ENCODE measurements at places on chromosomes 13 and 19.

DNA sequence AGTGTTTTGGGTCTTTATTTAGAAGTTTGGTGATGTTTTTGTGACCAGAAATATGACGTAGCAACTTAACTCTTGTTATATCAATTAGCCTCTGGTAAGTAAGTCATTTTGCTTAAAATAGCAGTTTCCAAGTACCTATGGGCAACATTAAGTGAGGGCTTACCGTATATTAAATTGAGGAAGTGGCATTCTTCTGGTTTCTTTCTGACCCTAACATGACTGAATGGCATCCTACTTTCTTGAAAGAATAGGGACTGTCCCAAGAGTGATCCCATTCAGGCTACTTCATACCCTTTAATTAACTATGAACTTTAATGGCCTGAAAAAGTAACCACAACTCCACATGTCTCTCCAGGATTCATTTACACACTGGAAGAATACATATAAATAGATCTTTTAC, 106.6 kb downstream of the MZT1 start:
- DNase-seq, result no peak

DNA sequence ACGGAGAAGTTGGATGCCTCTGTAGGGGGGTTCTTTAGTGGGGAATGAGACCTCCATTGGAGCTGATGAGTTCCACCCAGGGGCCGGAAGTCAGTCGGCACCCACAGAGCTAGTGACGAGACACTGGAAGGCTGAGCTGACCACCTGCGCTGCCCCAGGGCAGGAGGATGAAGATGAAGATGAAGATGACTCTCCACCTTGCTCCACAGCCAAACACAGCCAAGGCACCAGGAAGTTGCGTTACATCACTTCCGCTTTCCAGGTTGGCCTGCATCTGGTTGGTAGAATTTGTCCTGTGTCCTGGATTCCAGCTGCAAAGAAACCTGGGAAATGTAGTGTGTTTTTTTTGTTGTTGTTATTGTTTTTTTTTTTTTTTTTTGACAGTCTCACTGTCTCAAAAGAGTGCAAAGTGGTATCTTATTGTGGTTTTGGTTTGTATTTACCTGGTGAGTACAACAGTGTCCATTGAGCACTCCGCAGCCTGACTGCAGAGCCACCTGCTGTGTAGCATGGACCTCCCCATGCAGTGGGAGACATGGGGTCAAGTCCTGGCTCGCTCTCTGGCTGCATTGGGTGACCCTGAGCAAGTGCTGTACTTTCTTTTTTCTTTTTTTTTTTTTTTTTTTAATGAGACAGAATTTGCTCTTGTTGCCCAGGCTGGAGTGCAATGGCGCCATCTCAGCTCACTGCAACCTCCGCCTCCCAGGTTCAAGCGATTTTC, 1.9 kb downstream of the TBC1D17 start:
- DNase-seq, result no peak

DNA sequence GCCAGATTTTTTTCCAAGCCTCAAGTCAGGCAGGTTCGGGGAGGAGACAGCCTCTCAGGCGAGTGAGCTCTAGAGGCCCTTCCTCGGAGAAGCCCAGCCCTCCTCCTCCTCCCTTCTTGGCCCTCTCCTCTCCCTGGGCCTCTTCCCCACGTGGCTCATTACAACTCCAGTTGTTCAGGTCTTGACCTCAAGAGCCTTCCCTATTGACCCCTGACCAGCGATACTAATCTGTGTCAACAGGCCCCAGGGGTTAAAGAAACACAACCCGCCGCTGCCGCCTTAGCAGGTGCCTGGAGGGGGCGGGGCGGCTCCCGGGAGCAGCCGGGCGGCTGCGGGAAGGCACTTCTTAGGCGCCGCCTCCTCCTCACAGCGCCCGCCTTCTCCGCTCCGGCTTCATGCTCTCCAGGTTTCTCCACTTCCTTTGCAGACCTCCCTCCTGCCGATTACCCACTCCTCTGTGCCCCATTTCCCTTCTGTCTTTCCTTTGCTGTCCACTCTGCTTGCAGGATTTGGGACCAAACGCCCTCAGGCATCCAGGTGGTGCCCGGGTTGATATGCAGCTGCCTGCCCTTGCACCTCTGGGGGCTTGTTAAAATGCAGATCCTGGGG, 51.0 kb downstream of the LYL1 start:
- DNase-seq, result peak; percentile 53

DNA sequence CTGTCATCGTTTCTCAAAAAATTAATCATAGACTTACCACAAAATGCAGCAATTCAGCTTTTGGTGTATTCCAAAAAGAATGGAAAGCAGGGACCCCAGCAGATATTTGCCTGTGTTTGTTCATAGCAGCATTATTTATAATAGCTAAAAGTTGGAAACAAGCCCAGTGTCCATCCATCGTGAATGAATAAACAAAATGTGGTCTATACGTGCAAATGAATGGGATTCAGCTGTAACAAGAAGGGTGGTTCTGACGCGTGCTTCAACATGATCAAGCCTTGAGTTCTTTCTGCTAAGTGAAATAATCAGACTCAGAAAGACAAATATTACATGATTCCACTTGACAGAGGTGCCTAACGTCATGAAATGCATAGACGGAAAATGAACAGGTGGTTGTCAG, 36.4 kb downstream of the PSG11 start:
- DNase-seq, result no peak

DNA sequence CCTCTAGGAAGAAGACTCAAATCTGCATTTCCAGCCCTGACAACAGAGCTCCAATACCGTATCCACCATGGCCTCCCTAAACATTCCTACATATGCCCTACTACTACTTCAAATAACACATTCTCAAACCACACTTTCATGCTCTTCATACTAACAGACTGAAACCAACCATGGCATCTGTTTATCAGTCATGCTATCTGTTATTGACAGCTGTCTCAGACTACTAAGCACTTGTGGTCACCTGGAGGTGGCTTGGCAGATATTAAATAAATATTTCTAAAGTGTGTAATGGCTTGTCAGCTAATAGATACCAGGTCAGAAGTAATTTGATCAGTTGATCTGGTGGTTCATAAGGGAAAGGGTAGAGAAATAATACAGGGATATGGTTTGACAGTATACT, 489.1 kb downstream of the DIAPH3 start:
- DNase-seq, result no peak

DNA sequence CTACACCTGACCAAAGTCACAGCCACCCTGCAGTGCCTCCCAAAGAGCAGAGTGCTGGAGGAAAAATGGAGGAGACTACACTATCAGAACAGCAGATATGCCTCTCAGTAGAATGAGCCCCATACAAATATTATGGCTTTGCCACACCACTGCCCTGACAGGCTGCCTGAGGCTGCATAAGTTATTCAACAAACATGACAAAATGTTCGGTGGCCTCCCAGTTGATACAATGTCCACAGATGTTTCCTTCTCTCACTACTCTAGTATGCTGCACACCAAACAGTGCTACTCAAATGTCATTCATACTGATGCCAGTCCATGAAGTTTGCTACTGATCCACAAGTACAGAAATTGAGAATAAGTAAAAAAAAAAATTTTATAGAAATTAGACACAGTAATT, 41.0 kb downstream of the N4BP2L2 start:
- no peak for DNase-seq

DNA sequence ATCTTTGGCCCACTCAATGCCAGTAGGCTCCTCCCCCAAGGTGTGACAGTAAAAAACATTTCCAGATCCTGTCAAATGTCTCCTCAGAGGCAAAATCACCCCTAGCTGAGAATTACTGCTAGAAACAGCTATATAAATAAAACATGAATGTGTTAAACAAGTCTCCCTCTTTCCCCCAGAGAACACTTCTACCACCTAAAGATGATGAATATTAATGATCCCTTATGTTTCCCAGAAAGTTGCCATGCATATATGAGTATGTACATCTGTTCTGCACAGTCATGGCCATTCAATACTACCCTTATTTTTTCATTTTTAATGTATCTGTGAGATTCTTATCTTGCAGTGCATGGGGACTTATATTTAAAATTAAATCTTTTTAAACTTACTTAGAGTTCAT, 230.0 kb downstream of the SHISA2 start:
- DNase-seq, result no peak

GRCh38 chr13:45082964-45083363, 37.3 kb upstream of the GTF2F2 start:
- DNase-seq, result no peak

- DNase-seq, result peak; percentile 61
These were observed 22.1 kb downstream of the PLEKHF1 start for GRCh38 chr19:29687244-29687896.

DNA sequence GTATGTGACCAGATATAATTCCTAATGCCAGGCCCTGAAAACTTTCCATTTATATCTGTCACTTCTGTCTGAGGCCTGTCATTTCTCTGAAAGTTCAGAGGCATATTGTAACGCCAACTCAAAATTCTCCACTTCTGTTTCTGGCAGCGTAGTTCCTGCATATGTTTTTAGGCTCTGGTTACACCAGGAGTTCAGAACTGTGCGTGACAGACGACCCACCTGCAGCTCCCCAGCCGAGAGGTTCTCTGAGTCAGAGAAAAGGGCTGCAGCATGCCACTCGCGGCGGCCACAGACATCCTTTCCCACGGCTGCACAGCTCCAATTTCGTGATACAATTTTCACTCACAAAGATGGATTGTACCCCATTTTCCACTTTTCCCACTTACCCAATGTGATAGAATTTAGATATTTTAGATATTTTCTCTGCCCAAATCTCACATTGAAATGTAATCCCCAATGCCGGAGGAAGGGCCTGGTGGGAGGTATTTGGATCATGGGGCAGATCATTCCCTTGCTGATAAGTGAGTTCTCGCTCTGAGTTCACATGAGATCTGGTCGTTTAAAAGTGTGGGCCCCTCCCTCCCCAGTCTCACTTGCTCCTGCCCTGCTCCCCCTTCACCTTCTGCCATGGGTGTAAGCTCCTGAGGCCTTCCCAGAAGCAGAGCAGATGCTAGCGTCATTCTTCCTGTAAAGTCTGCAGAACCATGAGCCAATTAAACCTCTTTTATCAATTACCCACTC, 308.1 kb downstream of the LIG4 start:
- DNase-seq, result no peak

GRCh38 chr13:96999091-96999490, 4.8 kb upstream of the OXGR1 start:
- no peak for DNase-seq

GRCh38 chr19:16005925-16006324, 57.1 kb downstream of the OR10H4 start:
- DNase-seq, result no peak

- DNase-seq, result peak; percentile 74
These were observed 55.4 kb downstream of the SACS start for GRCh38 chr13:23377983-23378632.

DNA sequence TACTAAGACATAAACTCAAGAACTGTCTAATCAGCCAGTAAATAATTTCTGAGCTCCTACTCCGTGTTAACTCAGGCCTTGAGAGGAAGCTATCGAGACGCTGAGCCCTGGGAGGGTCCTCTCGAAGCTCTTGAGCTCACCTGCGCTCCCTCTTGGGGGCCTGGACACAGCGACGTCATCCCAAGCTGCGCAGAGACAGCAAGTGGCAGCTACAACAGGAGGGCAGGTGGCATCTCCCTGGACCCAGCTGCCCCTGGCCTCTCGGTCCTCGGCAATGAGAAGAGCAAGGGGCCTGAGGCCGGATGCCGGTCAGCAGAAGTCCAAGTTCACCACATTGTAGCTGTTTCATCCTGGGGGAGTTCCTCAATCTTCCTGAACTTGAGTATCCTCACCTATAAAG, 30.5 kb upstream of the TUBGCP3 start:
- no peak for DNase-seq

DNA sequence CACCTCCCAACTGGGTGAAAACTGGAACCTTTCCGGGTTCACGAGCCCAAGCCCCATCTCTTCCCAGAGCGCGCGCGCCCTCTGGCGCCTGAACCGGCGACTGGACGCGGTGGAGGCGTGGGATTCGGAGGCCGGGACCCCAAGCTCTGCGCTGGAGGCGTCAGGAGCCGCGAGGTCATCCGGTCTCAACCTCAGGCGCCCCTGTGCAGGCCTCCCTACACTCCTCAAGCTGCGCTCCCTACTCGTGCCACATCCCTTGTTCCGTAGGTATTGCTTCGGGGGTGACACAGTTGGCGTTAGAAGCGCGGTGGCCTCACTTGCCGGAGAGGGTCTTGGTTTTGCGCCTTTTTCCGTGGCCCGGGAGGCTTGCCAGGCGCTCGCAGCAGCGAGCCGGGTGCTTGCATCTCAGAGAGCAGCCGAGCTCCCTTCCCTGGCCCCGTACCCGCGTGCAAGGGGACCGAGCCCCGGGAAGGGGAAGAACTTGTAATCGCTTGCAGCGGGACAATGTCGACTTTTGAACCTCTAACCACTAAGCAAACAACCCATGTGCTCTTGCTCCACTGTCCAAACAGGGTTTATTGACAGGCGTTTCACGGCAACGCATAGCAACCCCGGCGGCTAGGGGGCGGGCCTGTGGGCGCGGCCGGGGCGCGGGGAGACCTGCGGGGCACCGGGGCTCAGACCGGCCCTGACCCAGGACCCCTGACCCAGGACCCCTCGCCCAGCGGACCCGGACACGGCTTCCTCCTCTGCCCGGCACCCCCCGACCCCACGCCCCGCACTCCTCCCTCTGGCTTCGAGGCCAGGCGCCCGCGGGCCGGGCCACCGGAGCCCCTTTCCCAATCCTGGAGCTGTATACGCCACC, 8.5 kb downstream of the CDX2 start:
- peak; percentile 59 for DNase-seq

DNA sequence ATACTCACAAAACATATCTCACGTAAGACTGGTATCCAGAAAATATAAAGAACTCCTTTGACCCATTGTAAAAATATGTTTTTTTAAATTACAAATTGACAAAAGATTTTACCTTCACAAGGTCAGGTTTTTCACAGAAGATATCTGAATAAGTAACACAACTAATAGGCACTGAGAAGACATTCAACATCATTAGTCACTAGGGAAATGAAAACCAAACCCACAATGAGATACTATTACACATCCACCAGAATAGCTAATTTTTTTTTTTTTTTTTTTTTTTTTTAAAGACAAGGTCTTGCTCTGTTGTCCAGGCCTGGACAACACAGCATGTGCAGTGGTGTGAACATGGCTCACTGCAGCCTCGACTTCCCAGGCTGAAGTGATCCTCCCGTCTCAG, 157.5 kb downstream of the MIPEP start:
- no peak for DNase-seq

DNA sequence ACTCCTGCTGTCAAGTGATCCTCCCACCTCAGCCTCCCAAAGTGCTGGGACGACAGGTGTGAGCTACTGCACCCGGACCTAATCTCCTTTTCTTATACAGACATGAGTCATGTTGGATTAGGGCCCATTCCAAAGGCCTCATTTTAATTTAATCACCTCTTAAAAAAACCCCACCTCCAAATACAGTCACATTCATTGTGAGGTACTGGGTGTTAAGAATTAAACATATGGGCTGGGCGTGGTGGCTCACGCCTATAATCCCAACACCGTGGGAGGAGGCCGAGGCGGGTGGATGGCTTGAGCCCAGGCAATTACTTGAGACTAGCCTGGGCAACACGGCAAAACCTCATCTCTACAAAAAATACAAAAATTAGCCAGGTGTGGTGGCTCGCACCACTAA, 46.6 kb downstream of the PIN1 start:
- DNase-seq, result no peak

GRCh38 chr13:106818971-106819370, 251.0 kb upstream of the ARGLU1 start:
- DNase-seq, result no peak
